GM23338 (cell line): ENCODE measurements at places on chromosomes 1 and 21.

DNA sequence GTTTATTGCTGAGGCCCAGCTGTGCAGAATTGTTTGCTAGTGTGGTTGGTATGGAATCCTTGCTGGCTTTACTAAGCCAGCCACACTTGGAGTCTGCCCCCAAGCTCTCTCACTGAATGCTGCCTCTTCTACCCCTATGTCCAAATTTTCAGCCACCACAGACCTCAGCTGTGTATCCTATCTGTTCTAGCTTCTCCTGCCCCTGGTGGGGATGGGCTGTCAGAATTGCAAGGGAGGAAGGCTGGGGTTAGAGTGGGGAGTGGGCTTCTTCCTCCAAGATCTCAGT, 4.4 kb downstream of the NHLH1 start:
- peaks cover 31% of the 10 kb centered on the region for H3K4me1 ChIP-seq
- DNase-seq, result no peak
- H3K27me3 ChIP-seq, result no peaks in the 10 kb centered on the region
- H3K36me3 ChIP-seq, result no peaks in the 10 kb centered on the region
- H3K27ac ChIP-seq, result no peak overlapping the region
- no peak overlapping the region for H3K4me3 ChIP-seq

DNA sequence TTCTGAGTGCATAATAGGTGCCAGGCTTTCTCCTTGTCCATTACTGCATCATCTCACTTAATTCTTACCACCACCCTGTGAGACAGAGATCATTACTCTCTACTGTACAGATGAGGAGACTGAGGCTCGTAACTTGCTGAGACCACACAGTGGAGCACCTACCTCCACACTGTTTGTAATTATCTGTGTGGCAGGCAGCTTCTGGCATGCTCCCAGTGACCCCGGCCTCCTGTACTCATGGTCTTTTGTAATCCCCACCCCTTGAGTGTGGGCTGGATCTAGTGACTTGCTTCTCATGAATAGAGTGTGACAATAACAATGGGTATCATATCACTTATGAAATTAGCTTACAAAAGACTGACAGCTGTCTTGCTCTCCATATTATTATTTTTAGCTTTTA, 407.3 kb downstream of the MATN1 start:
- no peaks in the 10 kb centered on the region for H3K27me3 ChIP-seq
- H3K36me3 ChIP-seq, result no peaks in the 10 kb centered on the region
- no peaks in the 10 kb centered on the region for H3K4me1 ChIP-seq
- H3K4me3 ChIP-seq, result no peak overlapping the region

- H3K4me3 ChIP-seq, result no peak overlapping the region
- peak overlapping the region; percentile 86 for H3K27ac ChIP-seq
- H3K27me3 ChIP-seq, result no peaks in the 10 kb centered on the region
- DNase-seq, result peak; percentile 84
- peaks cover 42% of the 10 kb centered on the region for H3K4me1 ChIP-seq
Measured at GRCh38 chr1:209155546-209155945, 428.0 kb upstream of the CAMK1G start.

DNA sequence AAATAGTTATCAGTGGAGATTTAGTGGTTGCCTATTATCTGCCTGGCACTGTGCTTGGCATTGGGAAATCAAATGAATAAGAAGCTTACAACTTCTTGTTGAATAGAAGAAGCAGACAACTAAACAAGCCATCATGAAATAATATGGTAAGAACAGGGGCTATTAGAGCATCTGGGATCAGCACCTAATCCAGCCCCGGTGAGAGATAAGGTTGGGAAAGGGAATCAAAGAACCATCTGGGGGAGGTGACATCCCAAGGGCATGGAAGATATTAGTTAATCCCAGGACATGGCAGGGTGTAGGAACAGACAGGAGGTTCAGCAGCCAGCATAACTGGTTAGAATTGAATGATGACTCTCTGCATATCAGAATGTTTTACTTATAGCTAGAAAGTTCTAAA, 36.3 kb upstream of the SUCO start:
- no peak overlapping the region for H3K4me3 ChIP-seq
- DNase-seq, result no peak
- no peaks in the 10 kb centered on the region for H3K36me3 ChIP-seq

GRCh38 chr1:204081164-204081790, 8.4 kb downstream of the SOX13 start:
- H3K36me3 ChIP-seq, result no peaks in the 10 kb centered on the region
- H3K27me3 ChIP-seq, result no peaks in the 10 kb centered on the region
- H3K4me3 ChIP-seq, result peak overlapping the region; percentile 97
- peak overlapping the region; percentile 95 for H3K27ac ChIP-seq
- no peak for DNase-seq

DNA sequence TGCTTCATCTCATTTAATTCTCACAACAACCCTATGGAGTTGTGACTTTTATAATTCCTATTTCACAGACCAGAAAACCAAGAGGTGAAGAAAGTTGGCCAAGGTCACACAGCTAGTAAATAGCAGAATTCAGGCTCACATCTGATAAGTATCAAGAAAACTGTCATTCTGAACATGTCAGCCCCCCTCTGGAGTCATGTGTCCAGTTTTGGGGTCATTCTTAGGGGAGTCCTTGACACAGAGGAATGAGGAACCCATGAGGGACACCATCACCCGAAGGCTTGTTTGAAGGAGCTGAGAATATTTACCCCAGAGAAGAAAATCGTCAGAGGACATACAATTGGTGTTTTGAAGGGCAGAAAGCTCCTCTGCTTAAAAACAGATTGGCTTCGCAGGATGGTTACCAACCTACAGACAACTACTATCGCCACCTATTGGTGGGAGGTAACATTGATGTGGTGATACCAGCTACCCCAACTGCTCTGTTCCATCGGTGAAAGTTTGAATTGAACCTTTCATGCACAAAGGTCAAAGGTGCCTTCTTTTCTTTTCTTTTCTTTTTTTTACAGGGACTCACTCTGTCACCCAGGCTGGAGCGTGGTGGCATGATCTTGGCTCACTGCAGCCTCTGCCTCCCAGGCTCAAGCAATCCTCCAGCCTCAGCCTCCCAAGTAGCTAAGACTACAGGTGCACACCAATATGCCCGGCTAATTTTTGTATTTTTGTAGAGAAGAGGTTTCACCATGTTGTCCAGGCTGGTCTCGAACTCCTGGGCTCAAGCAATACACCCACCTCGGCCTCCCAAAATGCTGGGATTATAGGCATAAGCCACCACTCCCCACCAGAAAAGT, 31.3 kb downstream of the NCMAP start:
- no peaks in the 10 kb centered on the region for H3K36me3 ChIP-seq
- no peaks in the 10 kb centered on the region for H3K27me3 ChIP-seq
- no peaks in the 10 kb centered on the region for H3K4me1 ChIP-seq
- DNase-seq, result peak; percentile 89
- H3K27ac ChIP-seq, result no peak overlapping the region
- no peak overlapping the region for H3K4me3 ChIP-seq

- H3K36me3 ChIP-seq, result no peaks in the 10 kb centered on the region
- DNase-seq, result no peak
- no peaks in the 10 kb centered on the region for H3K27me3 ChIP-seq
- H3K4me1 ChIP-seq, result no peaks in the 10 kb centered on the region
- H3K4me3 ChIP-seq, result no peak overlapping the region
Measured at GRCh38 chr1:30284728-30285475, 438.5 kb downstream of the MATN1 start.
